ENCODE measurements at places on chromosomes 5 and 9.

DNA sequence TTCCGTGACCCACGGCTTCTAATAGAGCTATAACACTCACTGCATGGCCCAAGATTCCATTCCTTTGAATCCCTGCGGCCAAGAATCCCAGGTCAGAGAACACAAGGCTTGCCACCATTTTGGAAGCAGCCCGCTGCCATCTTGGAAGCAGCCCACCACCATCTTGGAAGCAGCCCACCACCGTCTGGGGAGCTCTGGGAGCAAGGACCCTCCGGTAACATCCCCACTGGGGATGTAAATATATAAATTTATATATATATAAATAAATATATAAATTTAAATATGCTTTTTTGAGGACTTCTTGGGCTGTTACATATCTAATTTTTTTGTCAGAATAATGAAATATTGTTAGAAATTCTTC, 122.4 kb downstream of the FAM170A start:
- DNase-seq: no peak

- DNase-seq: no peak
Measured at GRCh38 chr5:64125521-64125920, 40.1 kb upstream of the RNF180 start.

DNA sequence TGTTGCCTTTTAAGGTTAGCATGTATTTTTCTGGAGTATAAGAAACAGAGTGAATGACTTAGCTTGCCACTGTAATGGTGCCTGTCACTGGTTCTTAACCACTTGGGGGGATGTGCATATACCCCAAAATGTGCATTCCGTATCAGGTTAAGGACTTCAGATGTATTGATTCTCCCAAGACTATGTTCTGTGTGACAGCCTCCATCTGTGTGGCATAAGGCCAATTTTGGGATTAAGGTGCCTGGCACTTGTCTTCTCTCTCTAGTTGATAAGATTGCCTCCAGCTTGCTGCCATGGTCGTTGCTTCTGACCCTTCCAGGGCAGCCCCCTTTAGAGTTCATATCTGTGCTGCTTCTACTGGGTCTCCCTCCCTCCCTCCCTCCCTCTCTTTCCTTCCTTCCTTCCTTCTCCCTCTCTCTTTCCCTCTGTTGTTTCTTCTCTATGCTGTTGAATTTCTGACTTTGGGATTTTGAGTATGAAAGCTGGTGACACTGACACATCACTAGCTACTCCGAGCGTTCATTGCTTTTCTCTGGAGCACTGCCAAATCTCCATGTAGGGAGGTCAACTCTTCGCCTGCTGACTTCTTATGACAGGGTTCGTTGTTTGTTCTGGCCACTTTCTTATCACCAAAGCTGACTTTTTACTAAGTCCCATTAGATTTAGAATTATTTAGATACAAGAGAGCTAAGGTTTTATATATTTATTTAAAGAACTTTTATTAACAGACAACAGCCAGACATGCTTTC, 31.0 kb downstream of the TNFAIP8 start:
- DNase-seq: peak; percentile 72

- no peak for DNase-seq
Measured at GRCh38 chr9:98427491-98427890, 172.0 kb upstream of the TBC1D2 start.

DNA sequence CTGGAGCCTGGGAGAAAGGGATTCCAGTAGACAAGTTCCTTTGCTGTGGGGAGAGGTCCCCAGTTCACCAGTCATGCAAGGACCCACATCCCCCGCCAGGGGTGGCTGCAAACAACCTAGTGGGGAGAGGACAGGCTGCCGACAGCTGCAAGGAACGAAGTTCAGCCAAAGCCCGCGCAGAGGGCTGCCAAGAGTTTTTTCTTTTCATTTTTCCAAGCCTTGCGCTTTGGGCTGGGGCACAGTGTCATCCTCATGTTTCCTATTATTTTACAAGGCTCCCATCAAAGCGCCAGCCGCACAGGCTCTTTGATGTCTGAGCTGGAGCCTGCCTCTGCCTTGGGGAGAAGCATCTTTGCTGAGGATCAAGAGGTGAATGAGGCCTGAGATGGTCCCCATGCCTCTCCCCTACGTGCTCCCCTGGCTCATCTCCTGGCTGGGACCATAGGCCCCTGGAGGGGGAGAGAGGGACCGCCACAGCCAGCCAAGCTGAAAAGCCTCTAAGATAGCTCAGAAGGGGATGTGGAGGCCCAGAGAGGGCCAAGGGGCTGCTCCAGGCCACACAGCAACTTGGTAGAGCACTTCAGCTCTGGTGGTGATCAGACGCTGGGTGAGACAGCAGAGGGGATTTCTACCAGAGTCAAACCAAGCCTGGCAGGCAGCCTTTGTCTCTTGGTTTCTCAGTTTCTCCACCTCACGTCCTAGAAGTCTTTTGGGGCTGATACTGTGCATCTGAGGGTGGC, 50.4 kb upstream of the SYNPO start:
- no peak for DNase-seq

DNA sequence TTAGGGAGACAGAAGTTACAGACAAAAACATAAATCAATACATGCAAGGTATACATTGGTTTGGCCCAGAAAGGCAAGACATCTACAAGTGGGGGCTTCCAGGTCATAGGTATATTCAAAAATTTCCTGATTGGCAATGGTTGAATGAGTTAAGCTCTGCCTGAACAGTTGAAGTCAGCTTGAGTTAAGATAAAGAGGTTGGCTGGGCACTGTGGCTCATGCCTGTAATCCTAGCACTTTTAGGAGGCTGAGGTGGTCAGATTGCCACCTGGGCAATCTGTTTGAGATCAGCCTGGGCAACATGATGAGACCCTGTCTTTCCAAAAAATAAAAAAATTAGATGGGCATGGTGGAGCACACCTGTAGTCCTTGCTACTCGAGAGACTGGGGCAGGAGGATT, 16.3 kb downstream of the TMC1 start:
- no peak for DNase-seq

DNA sequence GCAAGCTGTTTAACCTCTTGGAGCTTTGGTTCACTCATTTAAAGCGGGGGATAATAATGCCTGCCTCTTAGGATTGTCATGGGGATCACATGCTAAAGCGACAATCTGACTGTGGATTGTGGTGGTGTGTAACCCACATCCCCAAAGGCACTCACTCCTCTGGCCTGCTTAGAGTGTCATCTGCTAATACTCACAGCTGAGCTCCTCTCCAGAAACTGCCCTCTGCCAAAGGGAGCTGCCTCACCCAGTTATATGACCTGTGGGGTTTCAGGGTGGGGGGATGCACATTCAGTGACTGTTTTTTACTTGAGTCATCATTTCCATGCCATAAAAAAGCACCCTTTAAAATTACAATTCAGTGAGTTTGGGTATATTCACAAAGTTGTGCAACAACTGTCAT, 110.0 kb upstream of the SPOCK1 start:
- DNase-seq: no peak

DNA sequence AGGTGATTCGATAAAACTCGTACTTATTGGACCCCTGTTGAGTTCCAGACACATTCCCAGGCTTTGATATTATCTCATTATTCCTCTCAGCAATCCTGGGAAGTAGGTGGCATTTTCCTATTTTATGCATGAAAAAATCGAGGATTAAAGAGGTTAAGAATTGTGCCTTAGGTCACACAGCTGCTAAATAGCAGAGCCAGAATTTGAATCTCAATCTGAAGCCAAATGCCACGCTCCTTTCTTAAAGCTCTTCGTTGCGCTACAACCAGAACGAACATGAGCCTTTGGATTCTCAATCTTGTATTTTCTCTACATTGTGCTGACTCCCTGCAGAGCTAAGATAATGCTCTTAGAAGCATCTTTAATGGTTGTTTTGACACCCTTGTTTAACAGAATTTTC, 527.8 kb upstream of the TLE4 start:
- DNase-seq: no peak

- DNase-seq: no peak
Measured at GRCh38 chr9:119675951-119676350, 306.7 kb upstream of the BRINP1 start.

GRCh38 chr5:110716247-110717245, 9.9 kb downstream of the TMEM232 start:
- no peak for DNase-seq

DNA sequence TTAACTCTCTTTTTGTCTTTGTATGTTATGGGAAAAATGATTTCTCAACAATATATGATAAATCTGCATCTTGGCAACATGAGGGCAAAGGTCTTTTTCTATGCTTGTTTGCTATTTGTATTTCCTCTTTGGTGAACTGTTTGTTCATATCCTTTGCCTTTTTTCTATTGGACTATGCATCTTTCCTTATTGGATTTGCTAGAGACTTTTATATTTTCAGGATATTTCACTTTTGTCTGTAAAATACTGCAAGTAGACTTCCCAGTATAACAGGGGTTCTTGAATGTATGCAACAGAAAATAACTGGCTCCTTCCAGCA, 69.4 kb upstream of the SSBP2 start:
- no peak for DNase-seq

GRCh38 chr5:3373391-3373790, 222.2 kb upstream of the IRX1 start:
- DNase-seq: no peak

- DNase-seq: no peak
Measured at GRCh38 chr5:41927604-41928003, 2.5 kb downstream of the FBXO4 start.

DNA sequence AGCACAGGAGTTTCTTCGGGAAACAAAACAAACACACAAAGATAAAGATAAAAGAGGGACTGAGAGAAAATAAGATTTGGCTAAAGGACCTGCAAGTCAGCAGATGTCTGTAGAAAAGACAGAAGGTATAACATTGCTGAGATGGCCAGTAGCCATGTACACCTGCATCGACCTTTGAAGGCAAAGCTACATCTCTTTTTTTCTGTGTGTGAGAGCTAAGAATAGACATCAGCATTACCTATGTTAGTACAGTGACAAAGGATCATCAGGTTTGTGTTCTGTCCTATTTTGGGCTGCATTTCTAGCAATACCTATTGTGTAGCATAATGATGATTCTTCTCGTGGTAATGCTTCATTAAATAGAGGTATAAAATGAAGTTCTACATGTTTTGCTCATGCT, 64.9 kb downstream of the KDM4C start:
- no peak for DNase-seq

- no peak for DNase-seq
Measured at GRCh38 chr5:34996261-34996660, 51.5 kb downstream of the AGXT2 start.

- no peak for DNase-seq
Measured at GRCh38 chr5:35938568-35939227, at the start of gene CAPSL. CAPSL (minus strand) TSS chr5:35938622; CDS start chr5:35921120, 17,502 bp downstream.

- DNase-seq: no peak
Measured at GRCh38 chr5:14206028-14206725, 63.0 kb downstream of the TRIO start.

DNA sequence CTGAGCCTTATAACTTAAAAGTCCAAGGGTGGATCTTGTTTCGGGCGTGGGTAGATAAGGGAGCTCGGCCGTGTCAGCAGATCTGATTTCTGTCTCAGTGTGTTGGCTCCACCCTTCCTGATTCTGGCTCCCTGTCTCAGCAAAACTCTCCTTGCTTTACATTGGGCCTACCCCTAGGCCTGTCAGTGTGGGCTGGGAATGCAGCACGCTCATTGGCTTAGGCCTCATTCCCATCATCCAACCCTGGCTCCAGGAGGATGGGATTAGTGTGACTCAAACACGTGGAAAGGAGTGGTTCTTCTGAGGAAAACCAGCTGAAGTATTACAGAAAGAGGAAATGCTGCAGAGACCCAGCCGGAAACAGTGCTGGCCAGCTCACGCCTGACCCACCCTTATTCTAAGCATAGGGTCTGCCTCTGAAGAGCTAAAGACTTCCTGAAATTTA, 59.9 kb downstream of the ZFAND5 start:
- no peak for DNase-seq

DNA sequence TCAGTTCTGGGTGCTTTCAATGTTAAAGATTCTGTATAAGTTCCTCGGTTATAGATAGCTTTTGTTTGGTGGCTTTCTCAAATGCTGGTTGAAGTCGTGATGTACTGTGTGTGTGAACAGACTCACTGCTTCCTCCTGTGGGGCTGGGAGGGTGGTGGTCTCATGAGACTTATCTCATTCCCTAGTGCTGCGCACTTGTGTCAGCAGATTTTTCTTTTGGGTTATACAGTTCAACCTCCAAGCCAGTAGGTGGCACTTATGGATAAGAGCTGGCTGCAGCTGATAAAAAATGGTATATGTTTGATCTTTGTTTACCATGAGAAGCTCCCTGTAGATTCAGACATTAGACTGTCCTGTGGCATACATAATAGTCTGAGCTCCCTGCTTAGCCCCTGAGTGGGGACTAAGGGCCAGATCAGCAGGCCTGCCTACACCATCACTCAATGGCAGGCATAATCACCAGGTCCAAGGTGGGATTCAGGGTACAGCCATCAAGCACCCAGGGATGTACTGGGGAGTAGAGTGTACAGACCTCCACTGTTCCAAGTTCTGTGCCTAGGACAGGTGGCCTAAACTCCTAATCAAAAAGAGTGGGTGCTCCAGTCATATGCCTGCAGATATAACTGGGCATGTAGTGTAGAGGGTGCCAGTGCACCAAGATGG, 174.2 kb downstream of the OXCT1 start:
- DNase-seq: peak; percentile 3

- no peak for DNase-seq
Measured at GRCh38 chr5:173317852-173318251, 10.4 kb downstream of the STC2 start.

- no peak for DNase-seq
Measured at GRCh38 chr5:172971482-172971881, 12.1 kb upstream of the ATP6V0E1 start.

DNA sequence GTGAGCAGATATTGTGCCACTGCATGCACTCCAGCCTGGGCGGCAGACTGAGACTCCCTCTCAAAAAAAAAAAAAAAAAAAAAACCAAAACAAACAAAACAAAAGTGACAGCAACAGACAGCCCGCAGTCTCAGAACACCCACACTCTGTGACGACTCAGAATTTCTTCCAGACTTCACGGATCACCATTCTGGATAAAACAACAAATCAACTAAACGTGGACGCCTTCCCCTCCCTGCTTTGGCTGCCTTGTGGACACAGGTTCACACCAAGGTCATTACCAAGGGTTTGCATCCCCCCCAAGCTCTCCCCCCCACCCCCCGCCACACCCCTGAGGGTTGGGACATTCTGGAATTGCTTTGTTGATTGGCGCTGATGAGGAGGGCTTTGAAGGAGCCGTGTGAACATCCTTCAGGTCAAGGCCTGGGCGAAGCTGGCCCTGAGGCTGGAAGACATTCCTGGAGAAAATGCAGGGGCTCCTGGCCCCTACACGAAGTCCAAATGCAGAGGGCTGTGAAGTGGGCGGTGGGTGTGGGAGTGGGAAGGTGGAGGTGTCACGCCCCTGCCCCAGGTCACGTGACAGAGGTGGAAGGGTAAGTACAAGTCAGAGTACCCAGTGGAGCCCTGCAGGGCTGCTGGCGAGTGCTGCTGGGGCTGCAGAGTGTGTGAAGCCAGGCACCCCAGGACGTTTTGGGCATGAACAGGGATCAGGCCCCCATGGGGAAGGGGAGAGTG, 10.1 kb downstream of the LCN10 start:
- no peak for DNase-seq

DNA sequence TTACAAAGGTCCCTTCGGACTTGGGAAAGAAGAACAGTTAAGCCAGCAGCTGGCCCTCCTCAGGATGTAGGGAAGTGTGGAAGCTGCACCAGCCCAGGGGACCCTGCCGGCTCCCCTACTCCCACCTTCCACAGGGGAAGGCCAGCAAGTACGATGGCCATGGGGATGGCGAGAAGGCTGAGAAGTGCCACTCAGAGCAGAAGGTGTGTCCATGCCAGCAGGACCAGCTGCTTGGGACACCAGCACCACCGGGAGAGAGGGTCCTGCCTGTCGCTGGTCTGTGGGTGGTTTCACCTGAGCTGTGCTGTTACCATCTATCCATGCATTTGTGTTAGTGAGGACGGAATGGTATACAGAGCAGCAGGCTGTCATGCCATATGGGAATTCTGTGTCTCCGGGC, 148.6 kb upstream of the PHYKPL start:
- no peak for DNase-seq

All from hematopoietic multipotent progenitor cell treated with erythropoietin and hydrocortisone succinate and interleukin-3 and kit ligand, for 15 days (in vitro differentiated cells).